Left cardiac atrium (tissue), 4 donors: ENCODE measurements at places on chromosomes 12 and 14. TPM values are rescaled to one million over a fixed set of nuclear protein-coding genes. Genes with fewer than 3 reads are reported as not detected.

Gene TMEM132C
- total RNA-seq, result 12.8 TPM

Gene FBLN5
- total RNA-seq, result 121 TPM

Gene TMEM233
- total RNA-seq, result 0.84 TPM

Gene GPN3
- total RNA-seq, result 32.3 TPM

Gene OR6S1
- total RNA-seq, result not detected

Gene SLC8A3
- total RNA-seq, result 0.62 TPM
